ENCODE measurements at places on chromosomes 2 and 18.

DNA sequence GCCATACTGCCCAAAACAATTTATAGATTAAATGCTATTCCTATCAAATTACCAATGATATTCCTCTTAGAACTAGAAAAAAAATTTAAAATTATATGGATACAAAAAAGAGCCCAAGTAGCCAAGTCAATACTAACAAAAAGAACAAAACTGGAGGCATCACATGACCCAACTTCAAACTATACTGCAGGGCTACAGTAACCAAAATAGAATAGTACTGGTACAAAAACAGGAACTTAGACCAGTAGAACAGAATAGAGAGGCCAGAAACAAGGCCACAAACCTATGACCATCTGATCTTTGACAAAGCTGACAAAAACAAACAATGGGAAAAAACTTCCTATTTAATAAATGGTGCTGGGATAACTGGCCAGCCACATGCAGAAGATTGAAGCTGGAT, 86.1 kb upstream of the KYNU start:
- no peak for DNase-seq

DNA sequence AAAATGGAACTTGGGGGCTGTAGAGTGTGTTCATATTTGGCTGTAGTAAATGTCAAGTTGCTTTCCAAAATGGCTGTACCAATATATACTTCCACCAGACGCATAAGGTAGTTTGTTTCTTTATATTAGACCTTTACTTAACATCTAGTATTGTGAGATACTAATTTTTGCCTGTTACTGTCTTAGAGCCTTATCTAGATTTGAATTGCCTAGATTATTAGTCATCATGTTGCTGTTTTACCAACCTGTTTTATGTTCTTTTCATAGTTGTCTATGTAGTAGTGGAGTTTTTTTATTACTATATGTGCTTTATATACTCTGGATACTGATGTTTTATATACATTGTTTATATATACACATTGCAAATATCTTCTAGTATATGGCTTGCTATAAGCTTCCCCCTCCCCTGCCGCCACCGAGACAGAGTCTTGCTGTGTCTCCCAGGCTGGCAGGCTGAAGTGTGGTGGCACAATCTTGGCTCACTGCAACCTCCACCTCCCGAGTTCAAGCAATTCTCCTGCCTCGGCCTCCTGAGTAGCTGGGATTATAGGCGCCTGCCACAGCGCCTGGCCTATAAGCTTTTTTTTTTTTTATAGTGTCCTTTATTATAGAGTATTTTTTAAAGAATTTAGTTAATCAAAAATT, 18.9 kb downstream of the SLC39A10 start:
- DNase-seq: no peak

DNA sequence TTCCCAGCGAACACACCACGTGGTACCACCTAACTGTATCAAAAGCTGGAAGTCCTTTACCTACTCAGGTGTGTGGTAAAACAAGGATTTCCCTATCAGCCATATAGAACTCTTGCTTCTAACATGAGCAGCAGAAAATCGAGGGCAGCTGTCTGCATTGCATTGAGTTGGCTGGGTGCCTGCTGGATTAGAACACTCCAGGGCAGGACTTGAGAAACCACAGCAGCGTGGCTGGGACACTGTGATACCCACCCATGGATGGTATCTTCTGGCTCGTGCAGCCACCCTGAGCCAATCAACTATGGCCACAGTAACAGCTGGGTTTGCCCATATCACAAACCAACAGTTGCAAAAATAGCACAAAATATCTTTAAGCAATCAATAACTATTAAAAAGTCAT, 188.3 kb downstream of the FBXO15 start:
- DNase-seq: no peak

- no peak for DNase-seq
Observed at GRCh38 chr2:10400568-10400977, 47.6 kb downstream of the ODC1 start.

- no peak for DNase-seq
Observed at GRCh38 chr2:121809607-121810006, 54.2 kb downstream of the TSN start.

GRCh38 chr2:196617430-196617829, 22.1 kb upstream of the CCDC150 start:
- DNase-seq: no peak

GRCh38 chr2:18251486-18251885, 309.0 kb downstream of the RDH14 start:
- DNase-seq: no peak

DNA sequence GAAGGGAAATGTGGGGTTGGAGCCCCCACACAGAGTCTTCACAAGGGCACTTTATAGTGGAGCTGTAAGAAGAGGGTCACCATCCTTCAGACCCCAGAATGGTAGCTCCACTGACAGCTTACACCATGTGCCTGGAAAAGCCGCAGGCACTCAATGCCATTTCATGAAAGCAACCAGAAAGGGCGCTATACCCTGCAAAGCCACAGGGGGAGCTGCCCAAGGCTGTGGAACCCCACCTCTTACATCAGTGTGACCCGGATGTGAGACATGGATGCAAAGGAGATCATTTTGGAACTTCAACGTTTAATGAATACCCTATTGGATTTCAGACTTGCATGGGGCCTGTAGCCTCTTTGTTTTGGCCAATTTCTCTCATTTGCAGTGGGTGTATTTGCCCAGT, 694.7 kb downstream of the CBLN2 start:
- no peak for DNase-seq

DNA sequence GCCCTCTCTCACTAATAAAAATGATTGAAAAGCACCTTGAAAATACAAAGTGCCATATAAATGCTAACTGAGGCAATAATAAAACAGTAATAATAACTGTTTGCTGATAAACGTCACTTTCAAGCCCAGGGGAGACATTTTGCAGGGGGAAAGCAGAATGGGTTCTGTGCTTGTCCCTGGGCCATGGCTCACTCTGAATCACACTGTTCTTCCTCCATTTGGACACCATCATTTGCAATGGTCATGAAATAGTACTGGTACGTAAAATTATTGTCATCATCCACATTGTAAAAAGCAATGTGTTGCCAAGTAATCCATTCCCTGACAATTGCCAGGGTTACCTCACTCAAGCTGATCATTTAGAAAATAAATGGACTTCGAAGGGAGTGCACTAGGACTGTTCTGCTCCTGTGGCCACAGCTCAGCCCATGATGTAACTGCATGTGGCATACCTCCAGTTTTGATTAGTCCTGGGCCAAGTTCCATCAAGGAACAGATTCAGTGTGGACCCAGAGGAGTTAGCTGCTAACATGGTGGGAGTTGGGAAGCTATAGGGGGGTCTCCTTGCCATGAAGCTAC, 508.8 kb upstream of the CELF4 start:
- DNase-seq: no peak

- DNase-seq: no peak
Observed at GRCh38 chr18:23121133-23121532, 14.2 kb upstream of the CABLES1 start.

DNA sequence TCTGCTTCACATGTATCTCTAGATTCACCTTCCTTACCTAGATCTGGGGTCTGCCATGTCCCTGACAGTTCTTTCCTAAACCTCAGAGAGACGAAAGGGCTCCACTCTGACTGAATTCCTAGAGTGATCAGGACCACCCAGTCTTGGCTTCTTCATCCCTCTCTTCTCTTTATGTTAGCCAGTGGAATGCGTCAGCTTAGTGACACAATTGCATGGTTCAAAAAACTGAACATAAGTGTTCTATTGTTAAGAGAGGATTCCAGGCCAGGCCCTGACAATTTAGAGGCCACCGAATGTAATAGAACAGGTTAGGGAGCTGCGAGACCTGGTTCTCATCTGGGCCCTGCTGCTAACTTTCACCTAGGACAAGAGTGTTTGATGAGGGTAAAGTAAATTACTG, 10.0 kb downstream of the PRELID3A start:
- DNase-seq: no peak

All from activated CD8-positive, alpha-beta memory T cell treated with anti-CD3 and anti-CD28 coated beads, Interleukin-2, amount 50 U/mL, for 4 hours (primary cell).